ENCODE measurements at places on chromosomes 7 and 10. TPM values are rescaled to one million over a fixed set of nuclear protein-coding genes. Genes with fewer than 3 reads are reported as not detected.

Gene TRIM50
- total RNA-seq = not detected

Gene ING3
- 11.4 TPM for total RNA-seq

Gene BHLHA15
- total RNA-seq = 0.39 TPM

Gene SYT15
- under 0.01 TPM for total RNA-seq

Gene ITIH5
- 0.20 TPM for total RNA-seq

All from subcutaneous preadipocyte (primary cell).